ENCODE measurements at places on chromosomes 1 and 21. TPM values are rescaled to one million over a fixed set of nuclear protein-coding genes. Genes with fewer than 3 reads are reported as not detected.

Gene CIART
- total RNA-seq: 1.3 TPM

Gene RORC
- total RNA-seq: 0.32 TPM

Gene FAM72C
- total RNA-seq: 17.5 TPM

Gene ZNF648
- total RNA-seq: not detected

Gene PPIAL4G
- total RNA-seq: 0.68 TPM

Gene BLACAT1
- total RNA-seq: not detected

Gene UBXN11
- total RNA-seq: 31.9 TPM

Gene NEXN
- 1.9 TPM for total RNA-seq

Gene NBPF6
- total RNA-seq: not detected

Gene LAMC2
- total RNA-seq: not detected

Gene RAVER2
- 0.52 TPM for total RNA-seq

Gene ZDHHC18
- 47.1 TPM for total RNA-seq

Gene TESK2
- 2.0 TPM for total RNA-seq

Gene CCDC28B
- 35.5 TPM for total RNA-seq

Gene SIM2
- total RNA-seq: not detected

Gene ASPM
- 65.6 TPM for total RNA-seq

Gene KCNJ6
- not detected for total RNA-seq

Gene HSF2BP
- 0.30 TPM for total RNA-seq

Gene UBL4B
- not detected for total RNA-seq

Gene GJB4
- not detected for total RNA-seq

Gene C1orf185
- total RNA-seq: not detected

Gene HES3
- not detected for total RNA-seq
